ENCODE measurements at places on chromosomes 3 and 15.

GRCh38 chr15:78365917-78366316, 25.8 kb downstream of the CRABP1 start:
- DNase-seq = no peak

DNA sequence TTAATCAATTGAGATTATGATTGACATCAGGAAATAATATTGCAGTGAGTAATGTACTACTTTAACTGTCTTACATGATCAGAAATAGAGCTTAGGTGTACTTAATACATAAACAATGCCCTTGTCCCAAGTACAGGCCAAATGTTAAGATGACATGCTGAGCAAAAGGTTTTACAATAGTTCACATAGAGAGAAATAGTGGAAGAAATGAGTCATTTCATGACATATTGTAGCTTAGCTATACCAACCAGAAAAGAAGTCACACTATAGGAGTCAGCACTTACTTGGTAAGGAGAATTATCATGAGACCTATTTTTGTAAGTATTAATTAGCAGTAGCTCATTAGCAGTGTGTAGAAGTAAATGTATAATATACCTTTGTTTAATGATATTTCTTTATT, 96.4 kb upstream of the NANOGP8 start:
- DNase-seq = no peak

DNA sequence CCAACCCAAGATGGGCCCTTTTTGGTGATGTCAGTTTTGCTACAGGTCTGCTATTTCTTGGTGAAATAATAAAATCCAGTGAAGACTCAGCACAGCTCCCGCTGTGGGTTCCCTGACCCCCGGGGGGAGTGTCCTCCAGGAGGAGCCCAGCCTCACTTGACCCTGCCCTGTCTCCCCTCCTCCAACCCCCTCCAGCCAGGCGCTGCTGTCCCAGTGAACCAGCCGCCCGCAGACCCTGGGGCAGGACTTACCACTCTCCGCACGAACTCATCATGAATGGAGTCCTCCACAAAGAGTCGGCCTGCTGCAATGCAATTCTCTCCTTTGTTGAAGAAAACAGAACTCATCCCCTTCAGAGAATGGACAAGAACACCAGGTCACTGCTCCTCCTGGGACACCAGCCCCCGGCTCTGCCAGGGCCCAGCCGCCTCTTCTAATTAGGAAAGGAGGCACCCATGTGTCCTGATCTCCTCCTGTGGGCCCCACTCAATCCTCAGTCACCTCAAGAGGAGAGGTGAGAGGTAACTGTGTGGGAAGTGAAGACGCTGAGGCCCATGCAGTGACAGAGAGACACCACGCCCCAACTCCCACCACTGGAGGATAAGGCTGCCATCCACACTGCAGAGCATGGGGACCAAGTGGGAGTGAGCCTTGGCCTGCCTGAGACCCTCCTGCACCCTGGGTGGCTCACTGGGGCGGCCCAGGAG, 28.8 kb upstream of the SLC41A3 start:
- no peak for DNase-seq

DNA sequence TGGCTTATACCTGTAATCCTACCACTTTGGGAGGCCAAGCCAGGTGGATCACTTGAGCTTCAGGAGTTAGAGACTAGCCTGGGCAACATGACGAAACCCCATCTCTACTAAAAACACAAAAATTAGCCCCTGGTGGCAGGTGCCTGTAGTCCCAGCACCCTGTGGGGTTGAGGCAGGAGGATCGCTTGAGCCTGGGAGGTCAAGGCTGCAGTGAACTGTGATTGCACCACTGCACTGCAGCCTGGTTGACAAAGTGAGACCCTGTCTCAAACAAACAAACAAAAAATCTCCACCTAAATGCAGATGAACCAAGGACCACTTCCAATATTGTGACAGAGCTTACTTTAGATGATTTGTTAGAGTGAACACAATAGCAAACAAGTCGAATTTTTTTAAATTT, 53.7 kb downstream of the TP53BP1 start:
- no peak for DNase-seq

GRCh38 chr15:87752250-87752951, 504.1 kb downstream of the NTRK3 start:
- no peak for DNase-seq
